Naive thymus-derived CD4-positive, alpha-beta T cell (primary cell): ENCODE measurements at places on chromosomes 6 and 20.

GRCh38 chr20:39222101-39222500, 260.0 kb downstream of the DHX35 start:
- H3K4me3 ChIP-seq, result no peak overlapping the region
- no peak overlapping the region for H3K27ac ChIP-seq
- DNase-seq, result no peak
- H3K4me1 ChIP-seq, result no peaks in the 10 kb centered on the region

- no peaks in the 10 kb centered on the region for H3K4me1 ChIP-seq
- H3K27ac ChIP-seq, result no peak overlapping the region
- H3K27me3 ChIP-seq, result no peaks in the 10 kb centered on the region
Measured at GRCh38 chr20:22770241-22770800, 185.9 kb upstream of the FOXA2 start.

DNA sequence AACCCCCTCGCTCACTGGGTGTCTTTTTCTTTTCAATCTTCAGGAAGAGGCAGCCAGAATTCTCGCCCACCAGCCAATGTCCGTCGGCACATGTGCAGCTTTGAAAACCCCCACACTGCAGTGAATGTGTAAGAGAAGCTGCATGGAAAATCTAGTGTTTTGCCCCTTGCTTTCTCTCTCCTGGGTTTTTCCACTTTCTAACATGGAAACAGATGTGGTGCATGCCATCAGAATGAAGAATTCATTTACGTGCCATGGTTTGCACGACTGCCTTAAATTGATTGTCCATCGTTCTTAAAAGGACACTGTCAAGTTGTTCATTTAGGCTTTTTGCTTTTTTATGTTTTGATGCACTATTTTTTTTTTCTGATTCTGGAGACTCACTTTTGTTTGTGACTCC, 117.1 kb upstream of the RAB32 start:
- H3K27me3 ChIP-seq, result no peaks in the 10 kb centered on the region
- H3K27ac ChIP-seq, result no peak overlapping the region
- no peaks in the 10 kb centered on the region for H3K36me3 ChIP-seq
- no peaks in the 10 kb centered on the region for H3K4me1 ChIP-seq

DNA sequence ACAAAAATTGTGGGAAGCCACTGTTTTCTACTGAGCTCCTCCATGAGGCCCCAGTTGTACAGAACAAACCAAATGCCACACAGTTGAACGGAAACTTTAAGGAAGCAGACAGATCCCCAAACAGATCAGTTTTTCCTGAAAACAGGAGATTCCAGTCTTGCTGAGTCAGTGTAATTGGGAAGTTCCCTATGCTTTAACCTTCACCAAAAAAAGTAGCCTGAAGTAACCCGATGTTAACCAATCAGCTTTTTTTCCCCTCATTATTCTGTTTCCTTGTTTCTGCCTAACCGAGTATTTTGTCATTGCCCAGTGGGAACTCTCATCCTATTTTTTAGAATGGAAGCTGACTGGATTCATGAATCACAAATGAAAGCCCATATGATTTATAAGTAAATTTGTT, 36.7 kb downstream of the MARCKS start:
- H3K36me3 ChIP-seq, result no peaks in the 10 kb centered on the region
- H3K27ac ChIP-seq, result no peak overlapping the region
- no peaks in the 10 kb centered on the region for H3K4me1 ChIP-seq

DNA sequence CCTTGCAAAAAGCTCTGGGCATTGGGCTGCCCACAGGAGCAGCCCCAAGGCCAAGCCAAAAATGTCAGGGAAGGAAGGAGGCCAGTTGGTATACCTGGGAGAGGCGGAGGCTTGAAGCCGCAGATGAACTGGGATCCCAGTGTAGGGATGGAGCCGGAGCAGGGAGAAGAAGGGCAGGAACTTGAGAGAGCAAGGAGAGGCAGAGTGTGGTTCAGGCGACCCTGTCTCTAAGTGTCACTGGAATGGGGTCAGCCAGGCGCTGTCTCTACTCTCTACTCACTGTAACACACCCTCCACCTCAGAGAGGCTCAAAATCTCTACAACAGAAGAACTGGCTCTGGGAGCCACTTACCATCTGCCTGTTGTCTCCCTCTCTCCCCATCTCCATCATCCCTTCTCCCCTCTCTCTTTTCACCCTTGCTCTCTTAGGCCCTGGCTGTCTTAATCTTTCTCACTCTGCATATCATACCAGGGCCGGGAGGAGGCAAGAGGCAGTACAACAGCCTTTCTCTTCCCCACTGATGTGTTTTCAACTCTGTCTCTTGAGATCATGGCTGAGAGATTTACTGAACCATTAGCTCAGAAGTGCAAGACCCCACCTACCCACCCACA, 93.3 kb downstream of the CRYBG1 start:
- no peaks in the 10 kb centered on the region for H3K36me3 ChIP-seq
- no peaks in the 10 kb centered on the region for H3K27me3 ChIP-seq
- no peaks in the 10 kb centered on the region for H3K4me1 ChIP-seq
- no peak for DNase-seq

- H3K4me1 ChIP-seq, result no peaks in the 10 kb centered on the region
- no peak for DNase-seq
- H3K36me3 ChIP-seq, result no peaks in the 10 kb centered on the region
- H3K27ac ChIP-seq, result no peak overlapping the region
- H3K4me3 ChIP-seq, result no peak overlapping the region
- H3K27me3 ChIP-seq, result no peaks in the 10 kb centered on the region
Measured at GRCh38 chr6:37129566-37129965, 40.4 kb upstream of the PIM1 start.

- no peak overlapping the region for H3K4me3 ChIP-seq
- H3K36me3 ChIP-seq, result no peaks in the 10 kb centered on the region
- H3K27me3 ChIP-seq, result no peaks in the 10 kb centered on the region
- H3K4me1 ChIP-seq, result no peaks in the 10 kb centered on the region
- no peak overlapping the region for H3K27ac ChIP-seq
Measured at GRCh38 chr6:141309295-141309694, 823.4 kb upstream of the GJE1 start.

DNA sequence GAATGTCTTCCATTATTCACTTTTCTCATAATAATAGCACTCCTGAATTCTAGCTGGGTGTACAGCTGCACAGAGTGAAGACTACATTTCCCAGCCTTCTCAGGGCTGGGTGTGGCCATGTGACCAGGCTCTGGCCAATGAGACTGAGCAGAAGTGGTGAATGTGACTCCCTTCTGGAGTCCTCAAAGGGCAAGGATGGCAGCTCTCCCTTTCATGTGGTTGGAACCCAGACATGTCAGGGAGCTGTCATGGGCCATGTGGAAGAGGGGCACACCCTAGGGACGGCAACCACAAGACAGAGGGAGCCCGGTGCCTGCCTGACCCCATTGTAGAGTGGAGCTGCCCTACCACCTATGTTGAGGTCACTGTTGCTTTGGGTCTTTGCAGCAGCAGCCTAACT, 312.8 kb upstream of the SULF2 start:
- no peak for DNase-seq
- no peaks in the 10 kb centered on the region for H3K27me3 ChIP-seq
- no peak overlapping the region for H3K27ac ChIP-seq
- H3K4me1 ChIP-seq, result no peaks in the 10 kb centered on the region
- no peak overlapping the region for H3K4me3 ChIP-seq
- H3K36me3 ChIP-seq, result no peaks in the 10 kb centered on the region

DNA sequence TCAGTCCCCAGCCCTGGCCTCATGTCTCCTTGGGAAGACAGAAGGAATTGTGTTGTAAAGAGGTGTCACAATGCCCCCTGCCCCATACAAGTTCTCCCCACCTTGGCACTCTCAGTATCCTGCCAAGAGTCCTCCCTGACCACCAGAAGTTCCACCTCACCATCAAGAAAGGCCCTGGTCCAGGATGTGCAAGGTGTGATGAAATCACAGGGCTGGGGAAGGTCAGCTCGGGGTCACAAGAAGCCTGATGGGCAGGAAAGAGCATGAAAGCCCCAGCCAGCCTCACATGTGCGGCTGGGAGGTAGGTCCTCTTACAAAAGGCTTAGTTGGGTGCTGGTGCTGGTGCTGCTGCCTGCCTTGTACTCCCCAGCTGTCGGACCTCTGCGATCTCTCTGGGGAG, 12.9 kb upstream of the C6orf132 start:
- no peaks in the 10 kb centered on the region for H3K36me3 ChIP-seq
- no peak overlapping the region for H3K27ac ChIP-seq

DNA sequence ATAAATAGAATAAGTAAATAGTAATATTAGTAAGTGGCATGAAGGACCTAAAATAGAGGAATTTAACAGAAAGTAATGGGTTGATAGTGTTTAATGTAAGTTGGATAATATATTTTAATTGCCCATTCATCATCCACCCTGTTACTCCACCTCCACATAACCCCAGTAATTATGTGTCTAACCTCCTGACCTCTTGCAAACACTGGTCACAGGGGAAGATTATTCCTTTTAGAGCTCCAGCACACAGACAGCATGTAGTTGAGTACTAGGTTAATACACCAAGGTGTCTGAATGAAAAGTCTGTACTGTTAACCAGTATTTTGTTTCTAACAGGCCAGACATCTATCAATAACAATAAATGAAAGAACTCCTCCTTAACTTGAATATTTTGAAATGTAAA, 92.4 kb upstream of the EYS start:
- no peak overlapping the region for H3K4me3 ChIP-seq
- no peaks in the 10 kb centered on the region for H3K27me3 ChIP-seq
- DNase-seq, result no peak
- H3K36me3 ChIP-seq, result no peaks in the 10 kb centered on the region
- no peaks in the 10 kb centered on the region for H3K4me1 ChIP-seq

DNA sequence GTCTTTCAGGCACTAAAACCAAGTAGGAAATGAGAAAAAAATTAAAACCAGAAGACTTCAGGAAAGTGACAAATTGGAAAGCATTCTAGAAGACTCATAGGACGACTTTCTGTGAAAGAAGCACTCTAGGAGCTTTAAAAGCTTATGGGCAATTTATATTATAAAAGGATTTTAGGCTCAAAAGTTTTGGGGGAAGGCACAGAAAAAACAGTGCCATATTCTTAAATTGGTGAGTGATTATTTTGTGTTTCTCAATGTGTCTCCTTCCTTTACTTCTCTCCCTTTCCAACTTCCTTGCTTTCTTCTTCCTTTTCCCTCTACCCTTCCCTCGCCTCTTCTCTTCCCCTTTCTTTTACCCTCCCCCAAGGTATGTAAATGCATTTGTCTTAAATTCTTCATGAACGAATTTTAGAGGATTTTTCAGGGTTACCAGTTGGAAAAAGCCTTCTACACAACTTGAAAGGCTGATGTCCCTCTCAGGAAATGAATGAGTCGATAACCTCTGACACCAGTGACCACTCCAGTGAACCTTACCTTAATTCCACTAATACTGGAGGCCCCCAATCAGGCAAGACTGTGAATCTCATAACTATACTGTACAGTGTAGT, 2.6 kb upstream of the LIN28B start:
- H3K27me3 ChIP-seq, result peaks cover 19% of the 10 kb centered on the region
- no peaks in the 10 kb centered on the region for H3K4me1 ChIP-seq
- no peak overlapping the region for H3K4me3 ChIP-seq
- DNase-seq, result no peak

DNA sequence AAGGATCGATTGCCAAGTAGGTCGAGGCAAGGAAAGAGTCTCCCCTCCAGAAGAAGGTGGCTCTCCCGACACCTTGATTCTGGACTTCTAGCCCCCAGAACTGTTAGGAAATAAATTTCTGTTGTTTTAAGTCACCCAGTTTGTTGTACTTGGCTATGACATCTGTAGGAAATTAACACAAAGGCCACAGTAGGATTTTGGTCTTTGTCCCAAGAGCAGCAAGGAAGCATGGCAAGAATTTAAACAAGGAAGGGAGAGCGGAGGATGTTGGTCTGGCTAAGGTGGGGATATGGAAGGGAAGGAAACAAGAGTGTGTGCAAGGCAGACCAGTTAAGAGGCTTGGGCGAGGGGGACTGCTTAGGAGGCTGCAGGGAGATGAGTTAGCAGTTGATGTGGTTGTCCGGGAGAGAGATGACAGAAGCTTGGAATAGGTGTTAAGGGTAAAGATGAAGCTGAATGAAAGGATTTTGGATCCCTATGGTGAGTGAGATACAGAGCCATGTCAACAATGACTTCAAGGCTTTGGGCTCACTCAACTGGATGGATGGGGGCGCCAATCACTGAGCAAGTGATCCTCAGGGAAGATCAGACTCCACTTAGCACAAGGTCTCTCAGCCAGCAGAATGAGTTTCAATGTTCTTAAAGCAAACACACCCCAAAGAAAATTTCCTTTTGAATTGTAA, 140.5 kb upstream of the ZNF217 start:
- H3K4me1 ChIP-seq, result peaks cover 7% of the 10 kb centered on the region
- no peak overlapping the region for H3K27ac ChIP-seq
- no peak overlapping the region for H3K4me3 ChIP-seq
- H3K27me3 ChIP-seq, result no peaks in the 10 kb centered on the region
- DNase-seq, result no peak
- no peaks in the 10 kb centered on the region for H3K36me3 ChIP-seq

GRCh38 chr6:81750200-81750599, 2.3 kb downstream of the TENT5A start:
- H3K36me3 ChIP-seq, result no peaks in the 10 kb centered on the region
- H3K27me3 ChIP-seq, result no peaks in the 10 kb centered on the region
- H3K4me3 ChIP-seq, result no peak overlapping the region
- no peak for DNase-seq

DNA sequence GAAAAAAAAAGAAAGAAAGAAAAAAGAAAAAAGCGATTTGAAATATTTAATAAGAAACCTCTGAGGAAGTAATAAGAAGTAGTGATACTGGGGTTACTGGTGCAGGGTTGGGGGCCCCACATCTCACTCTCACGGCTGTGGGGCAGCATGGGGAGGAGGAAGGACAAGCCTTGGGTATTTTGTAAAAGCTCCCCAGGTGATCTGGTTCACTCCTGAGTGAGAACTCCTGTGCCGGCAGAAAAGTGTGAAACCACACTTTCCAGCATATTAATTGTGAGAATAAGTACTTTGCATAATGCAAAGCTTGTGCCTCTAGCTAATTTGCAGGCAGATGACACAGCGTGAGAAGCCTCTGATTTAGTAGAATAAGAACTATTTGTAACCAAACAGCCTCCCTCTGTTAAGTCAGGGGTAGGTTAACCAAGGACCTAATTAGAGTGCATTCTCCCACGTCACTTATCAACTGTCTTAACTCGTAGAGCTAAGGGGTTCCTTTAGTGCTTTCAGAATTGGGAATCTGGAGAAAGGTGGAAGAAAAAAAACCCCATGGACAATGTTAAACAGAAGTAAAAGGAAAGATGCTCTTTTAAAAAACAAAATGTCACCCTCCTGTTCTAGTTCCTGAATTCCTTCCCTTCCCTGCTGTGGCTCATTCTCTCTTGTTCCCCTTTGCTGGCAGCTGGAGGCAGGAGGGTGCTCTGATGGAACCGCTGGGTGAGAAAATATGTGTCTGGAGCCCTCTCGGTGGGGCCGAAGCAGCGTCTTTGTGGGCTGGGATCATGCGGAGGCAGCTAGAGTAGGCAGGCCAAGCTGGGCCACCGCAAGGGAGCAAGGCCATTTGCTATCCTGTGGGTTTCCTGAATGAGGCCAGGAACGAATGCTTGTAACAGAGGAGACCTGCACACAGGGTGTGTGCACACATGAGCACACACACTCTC, 108.7 kb downstream of the FYN start:
- no peak for DNase-seq
- H3K36me3 ChIP-seq, result no peaks in the 10 kb centered on the region
- peak overlapping the region; percentile 97 for H3K27ac ChIP-seq
- peak overlapping the region; percentile 18 for H3K4me3 ChIP-seq
- H3K4me1 ChIP-seq, result peaks cover 90% of the 10 kb centered on the region

- DNase-seq, result no peak
- no peak overlapping the region for H3K4me3 ChIP-seq
- H3K36me3 ChIP-seq, result peaks cover 4% of the 10 kb centered on the region
- H3K27ac ChIP-seq, result no peak overlapping the region
- H3K4me1 ChIP-seq, result no peaks in the 10 kb centered on the region
- no peaks in the 10 kb centered on the region for H3K27me3 ChIP-seq
Measured at GRCh38 chr6:20112241-20112640, 100.0 kb downstream of the MBOAT1 start.

GRCh38 chr6:166768761-166769160, 141.7 kb upstream of the RPS6KA2 start:
- no peak overlapping the region for H3K27ac ChIP-seq
- no peaks in the 10 kb centered on the region for H3K36me3 ChIP-seq
- no peaks in the 10 kb centered on the region for H3K27me3 ChIP-seq
- no peaks in the 10 kb centered on the region for H3K4me1 ChIP-seq
- H3K4me3 ChIP-seq, result no peak overlapping the region
- DNase-seq, result no peak
